ENCODE measurements at places on chromosomes 5 and 9.

DNA sequence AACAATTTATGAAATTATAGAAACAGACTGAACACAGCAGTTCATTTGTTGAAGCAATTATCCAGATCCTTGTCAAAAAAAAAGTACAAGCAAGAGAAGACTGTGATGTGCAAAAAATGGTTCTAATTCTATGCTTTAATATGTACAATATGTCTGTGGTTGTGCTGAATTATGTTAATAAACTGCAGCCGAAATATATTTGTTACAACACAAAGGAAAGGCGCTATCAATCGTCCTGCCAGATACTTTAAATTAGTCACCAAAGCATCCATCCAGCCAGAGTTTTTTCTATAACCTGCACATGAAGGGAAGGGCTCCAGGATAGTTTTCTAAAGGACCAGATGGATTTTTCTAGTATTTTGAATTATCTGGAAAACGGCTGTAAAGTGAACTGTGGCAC, 259.5 kb downstream of the BNC2 start:
- no peak for DNase-seq

DNA sequence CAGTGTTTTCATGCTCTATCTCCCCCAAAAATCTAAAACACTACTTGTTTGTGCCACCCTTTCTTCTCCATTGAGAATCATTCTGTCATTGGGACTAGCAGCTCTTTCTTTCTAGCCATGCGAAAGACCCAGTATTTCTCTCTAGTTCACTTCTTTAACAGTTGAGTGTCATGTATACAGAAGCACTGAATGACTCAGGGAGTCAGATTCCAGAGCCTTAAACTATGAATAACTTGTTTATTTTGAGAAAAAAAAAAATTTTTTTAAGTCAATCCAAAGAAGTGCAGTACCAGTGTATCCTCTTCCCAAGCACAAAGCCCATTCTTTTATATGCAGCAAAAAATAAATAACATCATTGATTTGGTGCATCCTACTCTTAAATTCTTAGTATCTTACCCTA, 415.4 kb upstream of the GRAMD2B start:
- DNase-seq = no peak

DNA sequence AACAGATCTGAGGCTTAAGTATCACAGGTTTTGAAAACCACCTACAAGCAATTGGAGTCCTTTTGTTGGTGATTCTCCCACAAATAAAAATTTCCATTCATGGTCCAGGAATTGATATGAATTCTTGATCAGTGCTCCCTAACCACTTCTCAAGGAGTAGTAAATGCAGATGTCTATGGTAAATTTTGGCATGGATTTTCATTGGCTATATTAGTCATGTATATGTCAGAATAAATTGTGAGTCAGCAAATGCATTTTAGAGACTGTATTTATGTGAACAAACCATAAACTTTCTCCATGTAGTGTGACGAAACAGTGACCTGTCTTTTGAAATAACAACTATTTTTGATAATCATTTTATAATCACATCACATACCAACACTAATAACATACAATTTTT, 611.1 kb downstream of the HTR1A start:
- DNase-seq = no peak

GRCh38 chr5:148697180-148697808, 43.0 kb upstream of the HTR4 start:
- DNase-seq = no peak

DNA sequence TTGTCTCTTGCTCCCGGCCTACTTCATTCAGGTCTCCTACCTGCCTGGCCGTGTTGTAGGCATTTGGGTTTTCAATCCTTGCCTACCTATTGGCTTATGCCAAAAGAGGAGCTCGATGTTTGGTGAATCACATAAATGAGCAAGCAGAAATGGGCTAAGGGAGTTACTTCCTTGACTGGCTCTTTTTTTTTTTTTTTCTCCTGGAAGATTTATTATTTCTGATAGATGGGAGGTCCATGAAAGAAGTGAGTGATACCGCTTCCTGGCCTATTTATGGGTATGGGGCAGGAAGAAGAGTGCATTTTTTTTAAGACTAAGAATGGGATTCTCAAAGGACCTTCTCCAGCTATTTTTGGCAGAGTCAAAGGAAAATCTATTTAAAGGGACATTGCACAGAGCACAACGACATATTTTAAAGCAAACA, 294.1 kb downstream of the ARHGAP26 start:
- no peak for DNase-seq

GRCh38 chr5:150178262-150178661, 11.6 kb upstream of the SLC6A7 start:
- DNase-seq = no peak

DNA sequence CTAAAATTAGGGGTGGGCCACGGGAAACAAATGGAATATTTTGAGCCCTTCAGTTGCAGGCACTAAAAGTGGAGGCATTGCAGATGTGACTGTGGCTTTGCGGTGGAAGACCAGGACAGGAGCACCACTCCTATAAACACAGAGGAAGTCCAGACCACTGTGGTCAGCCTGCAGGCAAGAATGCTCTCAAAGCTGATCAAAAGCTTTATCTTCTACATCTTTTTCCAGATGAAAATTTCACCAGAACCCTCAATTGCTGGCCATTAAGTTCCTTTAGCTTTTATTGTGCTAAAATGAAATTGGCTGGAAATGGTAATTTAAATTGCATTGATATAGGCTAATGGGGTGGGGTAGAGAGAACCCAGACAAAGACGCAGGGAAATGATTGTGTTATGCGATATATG, 208.8 kb downstream of the ERCC6L2 start:
- no peak for DNase-seq

- no peak for DNase-seq
These were observed at the start of gene PFN3 for GRCh38 chr5:177399997-177400868. TSS of gene PFN3 (minus strand) at chr5:177400661. CDS start at chr5:177400576, 85 bp downstream.

GRCh38 chr5:179326122-179326927, 18.9 kb downstream of the ADAMTS2 start:
- DNase-seq = no peak

DNA sequence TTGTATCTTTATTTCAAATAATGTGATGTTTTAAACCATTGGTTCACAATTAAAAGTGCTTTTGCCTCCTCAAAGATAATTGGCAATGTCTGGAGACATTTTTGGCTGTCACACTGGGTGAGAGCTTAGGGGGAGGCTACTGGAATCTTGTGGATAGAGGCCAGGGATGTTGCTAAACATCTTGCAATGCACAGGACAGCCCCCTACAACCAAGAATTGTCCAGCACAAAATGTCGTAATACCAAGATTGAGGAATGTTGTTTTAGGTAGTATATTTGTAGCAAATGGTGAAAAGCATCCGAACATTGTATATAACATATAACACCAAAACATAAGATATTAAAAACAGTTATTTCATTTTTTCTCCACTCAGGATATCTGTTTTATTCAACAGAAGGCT, 99.8 kb downstream of the SLC44A1 start:
- no peak for DNase-seq

DNA sequence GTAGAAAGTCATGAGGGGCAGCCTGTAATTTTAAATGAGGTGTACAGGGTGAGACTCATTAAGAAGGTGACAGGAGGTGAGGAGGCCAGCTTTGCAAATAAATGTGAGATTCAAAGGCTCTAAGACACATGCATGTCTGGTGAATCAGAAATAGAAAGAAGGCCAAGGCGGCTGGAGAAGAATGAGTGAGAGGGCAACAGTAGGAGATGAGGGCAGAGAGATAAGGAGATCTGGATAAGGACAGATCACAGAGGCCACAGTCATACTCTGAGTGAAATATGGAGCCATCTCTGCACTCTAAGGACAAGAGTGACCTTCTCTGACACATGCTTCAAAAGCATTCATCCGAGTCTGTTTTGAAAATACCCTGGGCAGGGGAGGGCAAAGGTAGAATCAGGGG, 90.7 kb downstream of the RAD23B start:
- no peak for DNase-seq

DNA sequence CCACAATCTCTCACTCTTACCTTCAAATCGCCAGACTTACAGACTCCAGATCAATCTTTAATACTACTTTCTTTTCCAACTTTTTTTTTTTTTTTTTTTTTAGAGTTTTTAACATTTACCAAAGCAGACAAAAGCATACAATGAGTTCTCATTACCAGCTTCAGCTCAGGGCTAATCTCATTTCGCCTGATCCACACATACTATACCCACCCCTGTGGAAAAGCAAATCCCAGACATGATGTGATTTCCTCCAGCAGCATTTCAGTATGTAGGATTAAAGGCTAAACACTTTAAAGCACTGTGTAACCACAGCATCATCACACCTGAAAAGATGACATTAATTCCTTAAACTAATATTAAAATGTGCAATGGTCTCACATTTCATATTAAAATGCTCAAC, 138.8 kb upstream of the RETREG1 start:
- DNase-seq = no peak

DNA sequence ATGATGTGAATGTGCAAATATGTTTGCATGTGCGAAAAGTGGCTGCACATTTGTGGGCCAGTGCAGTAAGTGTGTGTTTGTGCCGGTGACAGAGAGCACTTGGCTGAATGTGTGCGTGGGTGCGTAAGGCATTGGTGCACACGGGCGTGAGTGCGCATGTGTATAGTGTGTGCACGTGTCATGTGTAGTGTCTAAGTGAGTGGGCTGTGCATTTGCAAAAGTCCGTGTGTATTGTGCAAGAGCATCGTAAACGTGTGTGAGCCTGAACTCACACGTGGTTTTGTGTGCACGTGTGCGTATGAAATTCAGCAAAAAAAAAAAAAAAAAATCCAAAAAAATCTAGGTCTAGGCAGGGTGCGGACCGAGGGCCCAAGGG, 6.5 kb upstream of the EBF1 start:
- no peak for DNase-seq

- no peak for DNase-seq
These were observed 1.0 kb upstream of the ACSL6 start for GRCh38 chr5:132012371-132013005.

DNA sequence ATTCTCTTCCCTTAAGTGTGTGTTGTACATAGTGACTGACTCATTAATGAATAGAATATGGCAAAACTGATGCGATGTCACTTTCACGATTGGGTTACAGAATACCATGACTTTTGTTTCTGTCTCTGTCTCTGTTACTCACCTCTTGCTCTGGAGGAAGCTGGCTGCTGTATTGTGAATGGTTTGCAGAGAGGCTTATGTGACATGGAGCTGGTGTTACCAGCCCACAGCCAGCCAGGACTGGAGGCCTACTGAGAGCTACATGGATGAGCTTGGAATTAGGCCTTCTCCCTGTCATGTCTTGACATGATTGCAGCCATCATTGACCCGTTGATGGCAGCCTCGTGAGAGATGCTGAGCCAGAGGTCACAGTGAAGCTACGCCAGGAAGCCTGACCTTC, 161.9 kb downstream of the TAF11L14 start:
- no peak for DNase-seq

- no peak for DNase-seq
These were observed 22.2 kb upstream of the JADE2 start for GRCh38 chr5:134503088-134503936.

GRCh38 chr9:71741926-71742648, 26.2 kb downstream of the CEMIP2 start:
- DNase-seq = no peak

DNA sequence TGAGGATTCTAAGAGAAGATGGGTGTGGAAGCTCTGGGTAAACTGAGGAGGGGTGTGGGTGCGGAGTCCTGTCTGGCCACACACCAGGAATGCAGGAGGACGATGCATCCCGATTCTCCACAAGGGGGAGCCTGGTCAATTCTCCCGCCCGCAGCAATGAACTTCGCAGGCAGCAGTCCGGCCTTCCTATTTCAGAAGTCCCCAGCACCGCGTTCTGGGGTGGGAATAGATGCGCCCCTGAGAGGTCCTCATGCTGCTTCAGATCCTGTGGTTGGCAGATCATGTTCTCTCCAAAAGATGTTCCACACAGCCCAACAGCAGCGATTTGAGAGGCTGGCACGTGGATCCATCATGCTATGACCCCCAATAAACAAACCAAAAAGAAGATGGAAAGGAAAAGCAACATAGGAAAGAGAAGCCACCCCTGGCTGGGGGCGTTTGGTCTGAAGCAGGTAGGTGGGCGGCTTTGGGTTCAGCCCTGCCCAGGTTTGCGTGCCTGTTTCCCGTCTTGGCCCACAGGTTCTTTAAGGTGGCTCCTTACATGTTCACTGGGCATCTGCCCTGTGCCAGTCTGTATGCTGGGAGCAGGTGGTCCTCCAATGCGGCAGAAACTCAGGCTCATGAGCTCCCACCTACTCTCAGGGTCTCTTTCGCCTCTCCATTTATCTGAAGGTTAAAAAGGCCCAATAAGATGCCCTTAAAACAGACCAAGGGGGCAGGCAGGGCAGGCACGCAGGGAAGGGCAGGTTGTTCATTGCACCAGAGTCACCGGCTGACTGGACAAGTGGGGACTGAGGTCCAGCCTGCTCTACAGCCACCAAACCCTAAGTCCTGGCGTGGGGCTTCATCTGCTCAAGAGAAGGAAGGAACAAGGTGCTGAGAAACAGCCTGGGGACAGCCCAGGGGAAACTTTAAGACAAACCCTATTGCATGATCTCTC, 171.6 kb downstream of the PAX5 start:
- DNase-seq = no peak

GRCh38 chr9:126056312-126057021, 270.2 kb upstream of the MVB12B start:
- peak; percentile 70 for DNase-seq

Data from NCI-H2171 (cell line).